Stimulated activated CD4-positive, alpha-beta T cell treated with anti-CD3 and anti-CD28 coated beads, Interleukin-12 subunit alpha, Interleukin-12 subunit beta, amount 100 ng/mL, for 48 hours (primary cell): ENCODE measurements at places on chromosomes 13 and 19.

GRCh38 chr13:76512721-76513145 lies 373.5 kb downstream of the KCTD12 start:
- no peak for DNase-seq

DNA sequence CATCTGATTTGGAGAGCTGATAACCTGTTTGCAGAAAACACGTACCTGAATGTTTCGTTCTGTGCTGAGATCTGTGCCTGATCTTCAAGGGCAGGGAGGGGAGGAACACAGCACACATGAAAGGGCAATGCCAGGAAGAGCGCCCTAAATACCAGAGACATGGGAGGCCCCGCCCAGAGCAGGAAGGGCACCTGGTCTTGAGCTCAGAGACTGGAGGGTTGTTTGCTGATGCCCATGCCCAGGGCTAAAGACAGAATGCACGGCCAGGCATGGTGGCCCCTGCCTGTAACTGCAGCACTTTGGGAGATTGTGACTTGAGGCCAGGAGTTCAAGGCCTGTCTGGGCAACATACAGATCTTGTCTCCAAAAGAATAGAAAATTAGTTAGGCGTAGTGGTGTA lies 183.2 kb downstream of the TUBA3C start:
- no peak for DNase-seq

DNA sequence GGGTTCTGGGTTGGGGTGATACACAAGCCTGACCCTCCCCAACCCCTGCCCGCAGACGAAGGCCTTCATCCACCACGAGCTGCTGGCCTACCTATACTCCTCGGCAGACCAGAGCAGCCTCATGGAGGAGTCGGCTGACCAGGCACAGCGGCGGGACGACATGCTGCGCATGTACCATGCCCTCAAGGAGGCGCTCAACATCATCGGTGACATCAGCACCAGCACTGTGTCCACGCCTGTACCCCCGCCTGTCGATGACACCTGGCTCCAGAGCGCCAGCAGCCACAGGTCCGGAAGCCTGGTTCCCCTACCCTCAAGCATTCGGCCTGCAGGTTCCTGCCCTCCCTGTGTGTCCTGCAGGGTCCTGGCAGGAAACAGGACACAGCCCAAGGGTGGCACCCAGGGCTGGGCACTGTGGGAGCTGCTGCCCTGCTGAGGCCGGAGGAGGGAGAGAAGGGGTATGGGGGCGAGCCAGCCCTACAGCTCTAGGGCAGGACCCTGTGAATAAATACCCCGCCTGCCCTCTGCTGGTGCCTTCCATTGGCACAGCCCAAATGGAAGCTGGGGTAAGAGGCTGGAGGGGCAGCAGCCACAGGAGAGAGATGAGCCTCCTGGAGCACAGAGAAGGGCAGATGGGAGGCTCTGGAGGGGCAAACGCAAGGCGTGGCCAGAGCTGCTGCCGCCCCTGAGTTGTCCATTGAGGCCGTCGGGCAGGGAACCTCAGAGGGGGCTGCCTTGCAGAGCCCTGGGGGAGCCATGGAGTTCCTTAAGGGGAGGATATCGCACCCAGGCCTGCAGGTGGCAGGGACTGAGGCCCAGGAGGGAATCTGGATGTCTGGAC lies 6.8 kb downstream of the TMED1 start:
- DNase-seq: no peak

DNA sequence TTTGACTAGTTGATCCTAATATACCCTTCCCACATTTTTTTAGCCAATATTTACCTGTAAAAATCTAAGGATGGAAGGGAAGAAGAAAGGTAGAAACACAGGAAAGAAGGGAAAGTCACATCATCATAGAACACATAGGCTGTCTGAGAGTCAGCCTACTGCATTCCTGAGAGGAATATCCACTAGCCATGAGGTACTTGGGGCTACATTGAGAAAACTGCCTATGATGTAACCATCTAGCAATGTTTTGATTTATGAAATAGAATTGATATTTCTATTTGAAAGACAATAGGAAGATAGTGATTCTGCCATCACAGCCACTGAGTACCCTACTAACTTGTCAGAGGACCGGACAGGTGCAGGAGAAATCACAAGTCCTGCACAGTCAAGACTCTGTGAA lies 873.8 kb downstream of the GPC5 start:
- no peak for DNase-seq

DNA sequence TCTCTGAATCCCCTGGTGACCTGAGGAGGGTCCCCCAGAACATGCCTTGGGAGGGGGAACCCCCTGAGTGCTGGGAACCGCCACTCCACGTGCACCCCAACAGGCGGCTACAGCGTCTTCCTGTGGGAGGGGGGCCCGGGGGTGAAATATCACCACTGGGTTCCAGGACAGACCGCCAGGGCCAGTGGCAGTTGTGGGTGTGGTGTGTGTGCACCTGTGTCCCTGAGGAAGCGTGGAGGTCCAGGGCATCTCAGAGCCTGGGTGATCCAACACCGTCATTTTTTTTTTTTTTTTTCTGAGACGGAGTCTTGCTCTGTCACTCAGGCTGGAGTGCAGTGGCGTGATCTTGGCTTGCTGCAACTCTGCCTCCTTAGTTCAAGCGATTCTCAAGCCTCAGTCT lies 4.2 kb downstream of the ADGRE5 start:
- no peak for DNase-seq

DNA sequence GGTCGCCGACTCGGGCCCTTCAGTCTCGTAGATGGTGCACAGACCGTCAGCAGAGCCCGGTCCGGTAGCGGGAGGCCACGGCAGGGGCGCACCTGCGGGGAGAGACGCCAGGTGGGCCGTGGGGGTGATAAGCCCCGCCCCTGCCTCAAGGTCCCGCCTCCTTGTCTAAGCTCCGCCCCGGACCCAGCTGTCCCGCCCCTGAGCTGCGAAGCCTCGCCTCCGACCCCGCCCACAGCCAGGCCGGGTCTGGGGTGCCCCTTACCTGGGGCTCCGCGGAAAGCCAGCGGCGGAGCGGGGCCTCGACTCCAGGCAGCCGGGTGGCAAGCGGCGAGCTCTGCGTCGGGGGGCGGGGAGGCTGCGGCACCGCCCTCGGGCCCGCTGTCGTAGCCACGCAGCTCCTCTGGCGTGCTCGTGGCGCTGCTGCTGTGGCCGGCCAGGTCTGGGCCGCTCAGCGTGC lies 4.7 kb downstream of the PRR36 start:
- peak; percentile 78 for DNase-seq

GRCh38 chr19:5434351-5434917 lies 20.8 kb upstream of the ZNRF4 start:
- DNase-seq: no peak

DNA sequence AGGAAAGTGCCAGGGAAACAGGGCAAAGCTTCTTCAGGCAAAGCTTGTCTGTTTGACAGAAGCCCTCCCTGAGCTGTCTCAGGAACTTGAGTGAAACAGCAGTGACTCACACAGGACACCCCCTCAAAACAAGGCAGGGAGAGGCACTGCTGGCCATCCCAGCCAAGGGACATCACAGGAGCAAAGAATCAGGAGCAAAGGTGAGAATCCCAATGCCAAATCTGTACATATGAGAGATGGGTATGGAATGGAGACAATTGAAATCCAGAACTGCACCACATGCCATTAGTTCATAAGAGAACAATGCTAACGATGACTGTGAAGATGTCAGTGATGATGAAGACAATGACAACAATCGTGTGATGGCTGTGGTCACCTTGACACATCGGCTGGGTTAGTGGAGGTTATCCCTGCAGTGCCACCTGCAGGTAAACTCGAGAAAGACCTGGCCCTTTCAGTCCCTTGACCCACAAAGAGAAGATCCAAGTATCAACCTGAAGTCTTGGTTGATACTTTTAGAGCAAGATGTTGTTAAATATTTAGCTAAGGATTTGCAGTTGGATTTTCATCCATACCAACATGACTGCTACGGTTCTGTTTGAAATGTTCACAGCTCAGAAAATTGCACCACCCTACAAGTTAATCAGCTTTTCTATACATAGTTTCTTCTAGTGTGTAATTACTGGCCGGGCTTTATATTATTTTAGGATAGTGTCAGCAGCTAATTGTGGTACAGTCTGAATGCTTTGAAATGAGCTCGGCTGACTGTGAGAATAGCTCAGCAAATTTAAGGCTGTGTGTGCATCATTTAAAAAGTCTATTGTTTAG lies 42.0 kb upstream of the IPO5 start:
- no peak for DNase-seq

DNA sequence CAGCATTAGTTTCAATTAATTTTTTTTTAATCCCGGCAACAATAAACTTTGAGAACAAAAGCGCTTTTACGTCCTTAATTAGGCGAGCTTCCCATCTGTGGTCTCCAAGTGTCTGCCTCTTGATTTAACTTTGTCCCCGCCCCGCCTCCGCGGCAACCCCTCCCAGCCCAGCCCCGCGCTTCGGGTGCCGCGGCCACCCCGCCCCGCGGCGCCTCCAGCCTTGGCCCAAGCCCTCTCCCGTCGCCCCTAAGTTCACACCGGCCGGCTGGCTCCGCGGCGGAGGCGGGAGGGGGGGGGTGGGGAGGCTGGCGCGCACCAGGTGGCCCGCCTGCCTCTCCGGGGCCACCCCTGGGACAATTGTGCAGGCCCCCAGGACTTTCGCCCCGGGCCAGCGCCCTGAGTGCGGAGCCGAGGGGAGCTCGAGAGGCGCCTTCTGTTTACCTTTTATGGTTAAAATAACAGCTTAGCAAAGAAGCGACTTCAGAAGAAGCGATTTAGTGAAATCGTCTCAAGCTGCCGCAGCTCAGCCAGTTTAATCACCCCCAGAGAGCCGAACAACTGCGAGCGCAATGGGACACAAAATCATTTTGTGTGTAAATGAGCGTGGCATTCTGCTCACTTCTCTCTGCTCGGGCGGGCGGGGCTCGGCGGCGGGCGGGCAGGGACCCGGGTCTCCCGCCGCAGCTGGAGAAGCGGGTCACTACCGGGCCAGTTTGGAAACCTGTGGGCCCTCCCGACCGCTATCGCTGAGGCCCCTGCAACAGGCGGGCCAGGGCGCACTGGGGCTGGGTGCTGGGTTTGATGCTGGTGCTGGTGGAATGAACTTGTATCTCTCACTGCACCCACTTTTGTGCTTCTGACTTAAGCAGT lies 1.4 kb downstream of the KCTD15 start:
- DNase-seq: no peak

GRCh38 chr13:80237646-80238045 lies 103.3 kb downstream of the SPRY2 start:
- no peak for DNase-seq

DNA sequence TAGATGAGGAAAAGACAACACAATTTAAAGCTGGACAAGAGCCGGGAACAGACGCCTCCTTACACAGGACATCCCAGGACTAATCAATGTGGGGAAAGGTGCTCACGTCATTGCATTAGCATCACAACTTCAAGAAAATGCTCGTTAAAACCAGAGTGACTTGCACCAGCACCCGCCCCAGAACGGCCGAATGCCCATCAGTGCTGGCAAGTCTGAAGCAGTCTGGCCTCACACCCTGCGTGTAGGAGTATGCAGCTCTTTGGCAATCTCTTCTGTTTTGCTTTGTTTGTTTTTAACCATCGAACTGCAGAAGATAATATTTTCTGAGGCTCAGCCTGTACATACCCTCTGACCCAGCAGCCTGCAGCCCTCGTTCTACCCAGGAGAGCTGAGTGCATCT lies 44.8 kb upstream of the LDLR start:
- no peak for DNase-seq

GRCh38 chr13:74024314-74024713 lies 109.9 kb downstream of the KLF12 start:
- no peak for DNase-seq
